ENCODE measurements at places on chromosomes 13 and 19.
A peak's percentile ranks its signal among the peaks of the same experiment; 100 is the strongest.

DNA sequence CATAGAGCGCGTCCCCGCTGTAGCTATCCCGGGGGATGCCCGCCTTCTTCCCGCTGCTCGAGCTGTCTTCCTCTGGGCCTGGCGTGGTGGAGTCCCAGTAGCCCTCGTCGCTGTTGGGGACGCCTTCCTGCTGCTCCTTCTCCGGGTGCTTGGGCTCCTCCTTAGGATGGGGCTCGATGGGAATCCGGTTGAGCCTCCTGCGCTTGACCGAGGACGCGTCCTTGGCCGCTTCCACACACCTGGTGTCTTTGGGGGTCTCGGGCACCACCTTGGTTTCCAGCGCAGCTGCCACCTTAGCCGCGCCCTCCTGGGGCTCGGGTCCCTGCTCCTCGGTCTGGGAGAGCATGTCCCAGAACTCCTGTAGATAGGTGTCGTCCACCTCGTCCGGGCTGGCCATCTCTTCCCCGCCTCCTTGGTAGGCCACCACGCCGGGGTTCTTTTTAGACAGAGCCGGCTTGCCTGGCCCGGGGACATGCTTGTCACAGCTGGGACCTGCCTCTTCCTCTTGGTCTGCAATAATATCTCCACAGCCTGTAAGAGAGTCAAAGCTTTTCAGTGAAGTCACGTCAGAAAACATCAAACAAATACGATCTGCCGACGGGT is 2.0 kb downstream of the AMER2 start:
- no peak for DNase-seq

DNA sequence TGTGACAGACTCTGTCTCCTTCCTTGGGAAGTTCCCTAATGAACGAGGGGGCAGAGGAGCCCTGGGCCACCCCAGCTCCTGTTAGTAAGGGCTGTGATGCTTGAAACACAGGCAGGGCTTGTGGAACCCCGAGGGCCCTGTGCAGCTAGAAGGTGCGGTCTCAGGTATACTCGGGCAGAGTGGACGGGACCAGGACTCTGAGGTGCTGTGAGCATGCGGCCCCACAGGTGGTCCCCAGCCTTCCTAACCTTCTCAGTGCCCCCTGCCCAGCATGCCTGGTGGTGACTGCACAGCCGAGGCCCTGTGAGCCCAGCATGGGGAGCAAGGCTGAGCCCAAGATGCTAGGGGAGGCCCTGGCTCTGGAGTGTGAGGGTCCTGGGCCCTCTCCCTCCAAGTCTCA is 4.0 kb upstream of the SIGLEC8 start:
- no peak for DNase-seq

- DNase-seq = peak; percentile 74
These were observed 710 bp upstream of the BTBD2 start for GRCh38 chr19:2016041-2016807.

- DNase-seq = no peak
These were observed 45.7 kb downstream of the C1QTNF9 start for GRCh38 chr13:24355103-24355502.

- DNase-seq = peak; percentile 70
These were observed 16.2 kb upstream of the AP1M2 start for GRCh38 chr19:10603084-10603872.

GRCh38 chr19:50206191-50206590 is 2.8 kb downstream of the MYH14 start:
- DNase-seq = no peak

DNA sequence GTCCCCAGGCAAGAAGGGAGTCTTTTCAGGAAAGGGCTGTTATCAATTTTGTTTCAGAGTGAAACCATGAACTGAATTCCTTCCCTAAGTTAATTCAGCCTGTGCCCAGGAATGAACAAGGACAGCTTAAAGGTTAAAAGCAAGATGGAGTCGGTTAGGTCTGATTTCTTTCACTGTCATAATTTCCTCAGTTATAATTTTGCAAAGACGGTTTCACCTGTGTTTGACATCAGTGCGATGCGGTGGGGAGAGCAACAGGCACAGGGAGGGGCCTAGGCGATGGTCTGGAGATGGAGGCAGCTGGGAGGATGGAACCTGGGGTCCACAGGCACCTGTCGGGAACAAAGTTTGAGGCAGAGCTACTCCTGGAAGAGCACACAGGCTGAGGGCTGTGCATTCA is 5.9 kb upstream of the ZNF552 start:
- no peak for DNase-seq

DNA sequence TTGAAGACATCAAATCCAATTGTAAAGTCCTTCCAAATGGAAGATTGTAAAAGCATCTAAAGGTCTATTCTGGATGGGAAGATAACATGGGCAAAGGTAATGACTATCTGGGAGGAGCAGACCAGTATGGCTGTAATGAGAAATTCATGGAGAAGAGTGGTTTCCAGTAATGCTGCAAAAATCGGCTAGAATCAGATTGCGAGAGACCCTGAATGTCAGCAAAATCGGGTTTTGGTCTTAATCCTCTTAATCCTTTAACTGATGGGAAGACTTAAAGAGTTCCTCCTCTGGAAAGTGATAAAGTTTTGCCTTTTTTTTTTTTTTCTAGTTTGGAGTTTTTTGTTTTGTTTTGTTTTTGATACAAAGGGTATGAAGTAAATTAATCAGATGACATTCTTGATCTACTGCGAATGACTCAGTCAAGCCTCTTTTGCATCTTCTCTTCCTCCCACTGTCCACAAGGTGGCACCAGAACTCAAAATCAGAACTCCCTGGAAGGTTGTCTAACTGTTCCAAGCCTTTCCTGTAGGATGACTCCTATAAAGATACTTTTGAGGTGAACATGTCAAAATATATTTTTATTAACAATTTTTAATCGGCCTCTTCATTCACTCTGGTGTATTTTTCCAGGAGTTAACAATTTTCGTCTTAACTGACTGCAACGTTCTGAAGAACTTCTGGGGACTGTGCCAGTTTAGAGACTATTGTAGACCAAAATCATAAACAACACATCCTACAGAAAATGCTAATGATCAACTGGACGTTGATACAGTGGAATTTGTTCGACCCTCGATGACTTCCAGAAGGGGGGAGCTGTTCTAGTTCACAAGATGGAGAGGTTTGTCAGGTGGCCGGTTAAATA is 213.3 kb upstream of the MIR17HG start:
- DNase-seq = peak; percentile 19

DNA sequence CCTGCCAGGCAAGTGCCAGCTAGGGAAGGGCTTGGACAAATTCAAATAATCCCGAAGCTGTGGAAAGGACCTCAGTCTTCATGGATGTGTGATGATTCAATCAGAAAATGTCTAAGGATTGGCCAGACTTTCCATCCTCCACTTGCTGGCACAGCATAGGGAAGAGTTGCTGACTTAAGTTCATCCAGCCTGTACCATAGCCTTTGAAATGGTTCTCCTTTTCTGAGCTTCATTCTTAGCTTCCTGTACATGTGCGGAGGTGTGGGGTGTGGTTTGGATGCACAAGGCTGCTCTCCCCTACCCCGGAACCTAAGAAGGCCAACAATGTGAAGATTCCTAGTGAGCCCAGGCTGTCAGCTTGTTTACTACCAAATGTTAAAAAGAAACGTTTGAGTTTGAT is 959 bp upstream of the IGFL3 start:
- DNase-seq = no peak

DNA sequence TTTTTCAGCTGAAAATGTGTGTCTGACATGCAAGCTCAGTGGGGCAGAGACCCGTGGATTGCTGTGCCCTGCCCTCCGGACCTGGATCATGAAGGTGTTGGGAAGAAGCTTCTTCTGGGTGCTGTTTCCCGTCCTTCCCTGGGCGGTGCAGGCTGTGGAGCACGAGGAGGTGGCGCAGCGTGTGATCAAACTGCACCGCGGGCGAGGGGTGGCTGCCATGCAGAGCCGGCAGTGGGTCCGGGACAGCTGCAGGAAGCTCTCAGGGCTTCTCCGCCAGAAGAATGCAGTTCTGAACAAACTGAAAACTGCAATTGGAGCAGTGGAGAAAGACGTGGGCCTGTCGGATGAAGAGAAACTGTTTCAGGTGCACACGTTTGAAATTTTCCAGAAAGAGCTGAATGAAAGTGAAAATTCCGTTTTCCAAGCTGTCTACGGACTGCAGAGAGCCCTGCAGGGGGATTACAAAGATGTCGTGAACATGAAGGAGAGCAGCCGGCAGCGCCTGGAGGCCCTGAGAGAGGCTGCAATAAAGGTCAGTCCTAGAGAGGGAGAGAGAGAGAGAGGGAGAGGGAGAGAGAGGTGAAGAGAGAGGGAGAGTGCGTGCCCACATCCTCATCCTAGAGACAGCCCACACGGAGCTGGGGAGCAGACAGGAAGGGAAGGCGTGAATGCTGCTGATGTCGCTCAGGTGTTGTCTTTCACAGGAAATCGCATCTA is 5.1 kb upstream of the DCUN1D2 start:
- peak; percentile 36 for DNase-seq

DNA sequence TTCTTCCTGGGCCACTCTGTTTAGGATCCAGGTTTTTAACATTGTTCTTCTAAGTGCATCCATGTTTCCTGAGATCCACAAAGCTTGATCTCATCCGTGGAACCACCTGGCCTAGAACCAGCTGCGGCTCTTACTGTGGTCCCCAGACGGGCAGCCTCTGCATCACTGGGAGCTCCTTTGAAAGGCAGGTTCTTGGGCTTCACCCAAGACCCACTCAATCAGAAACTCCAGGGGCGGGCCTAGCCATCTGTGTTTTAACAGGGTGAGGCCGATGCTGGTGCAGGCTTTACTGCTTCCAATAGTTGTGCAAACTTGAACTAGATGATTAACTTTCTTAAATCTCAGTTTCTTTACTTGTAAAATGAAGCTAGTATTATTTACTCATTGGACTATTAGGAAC is 605.7 kb downstream of the FGF9 start:
- no peak for DNase-seq
